Colonic mucosa (tissue), 4 donors: ENCODE measurements at places on chromosomes 12 and 14. TPM values are rescaled to one million over a fixed set of nuclear protein-coding genes. Genes with fewer than 3 reads are reported as not detected.

RNASE3 gene
- total RNA-seq, result not detected

NXPH4 gene
- total RNA-seq, result 0.27 TPM

GPX2 gene
- 682 TPM for total RNA-seq

RNASE1 gene
- total RNA-seq, result 189 TPM

NR4A1 gene
- total RNA-seq, result 52.0 TPM

GRCh38 chr12:56040151-56040550, 1.6 kb upstream of the RPS26 start:
- no peak for DNase-seq

DNA sequence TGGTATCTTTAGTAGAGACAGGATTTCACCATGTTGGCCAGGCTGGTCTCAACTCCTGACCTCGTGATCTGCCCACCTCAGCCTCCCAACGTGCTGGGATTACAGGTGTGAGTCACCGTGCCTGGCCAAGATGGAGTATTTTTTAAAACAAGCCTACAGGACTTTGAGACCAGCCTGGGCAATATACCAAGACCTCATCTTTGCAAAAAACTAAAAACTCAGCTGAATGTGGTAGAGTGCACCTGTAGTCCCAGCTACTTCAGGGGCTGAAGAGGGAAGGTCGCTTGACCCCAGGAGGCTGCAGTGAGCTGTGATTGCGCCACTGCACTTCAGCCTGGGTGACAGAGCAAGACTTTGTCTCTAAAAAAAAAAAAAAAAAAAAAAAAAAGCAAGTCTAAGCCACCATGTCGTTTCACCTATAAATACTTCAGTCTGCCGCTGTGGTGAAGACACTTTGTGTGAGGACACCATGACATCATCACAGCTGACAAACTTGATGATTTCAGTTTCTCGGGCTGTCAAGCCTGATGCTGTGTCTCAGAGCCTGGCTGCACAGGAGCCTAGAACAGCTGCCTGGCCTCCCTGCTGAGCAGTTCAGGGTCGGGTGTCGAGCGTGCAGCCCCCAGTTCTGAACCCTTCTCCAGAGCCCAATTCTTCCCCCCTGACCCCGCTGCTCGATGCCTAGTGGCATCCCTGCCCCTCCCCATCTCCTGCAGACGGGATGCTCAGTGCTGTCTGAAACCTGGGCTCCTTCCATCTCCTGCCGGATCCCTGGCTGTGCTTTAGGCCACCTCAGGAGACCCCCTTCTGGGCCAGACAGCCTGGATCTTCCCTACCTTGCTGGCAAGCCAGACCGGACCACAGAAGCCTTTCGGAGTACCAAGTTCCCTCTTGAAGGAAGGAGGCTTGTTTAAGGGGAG, 119.2 kb upstream of the EVL start:
- no peak for DNase-seq
